Jurkat, Clone E6-1 (cell line): ENCODE measurements at places on chromosomes 16 and 17.

DNA sequence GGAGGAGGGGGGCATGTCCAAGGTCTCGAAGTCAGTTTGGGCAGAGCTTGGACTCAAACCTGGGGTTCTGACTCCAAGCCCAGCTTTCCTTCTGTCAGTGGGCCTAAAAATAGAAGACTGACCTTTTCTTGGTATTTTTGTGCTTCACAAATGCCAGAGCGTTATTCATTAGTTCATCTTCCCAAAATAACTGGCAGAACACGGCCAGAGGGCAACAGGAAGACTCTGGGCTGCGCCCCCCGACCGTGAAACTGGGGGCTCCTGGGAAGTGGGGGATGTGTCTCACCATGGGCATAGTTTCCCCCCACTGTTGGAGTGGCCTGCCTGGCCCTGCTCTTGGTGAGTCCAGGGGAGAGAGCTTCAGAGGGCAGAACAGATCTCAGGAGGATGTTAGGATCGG is 94.0 kb downstream of the SOCS1 start:
- DNase-seq: no peak

DNA sequence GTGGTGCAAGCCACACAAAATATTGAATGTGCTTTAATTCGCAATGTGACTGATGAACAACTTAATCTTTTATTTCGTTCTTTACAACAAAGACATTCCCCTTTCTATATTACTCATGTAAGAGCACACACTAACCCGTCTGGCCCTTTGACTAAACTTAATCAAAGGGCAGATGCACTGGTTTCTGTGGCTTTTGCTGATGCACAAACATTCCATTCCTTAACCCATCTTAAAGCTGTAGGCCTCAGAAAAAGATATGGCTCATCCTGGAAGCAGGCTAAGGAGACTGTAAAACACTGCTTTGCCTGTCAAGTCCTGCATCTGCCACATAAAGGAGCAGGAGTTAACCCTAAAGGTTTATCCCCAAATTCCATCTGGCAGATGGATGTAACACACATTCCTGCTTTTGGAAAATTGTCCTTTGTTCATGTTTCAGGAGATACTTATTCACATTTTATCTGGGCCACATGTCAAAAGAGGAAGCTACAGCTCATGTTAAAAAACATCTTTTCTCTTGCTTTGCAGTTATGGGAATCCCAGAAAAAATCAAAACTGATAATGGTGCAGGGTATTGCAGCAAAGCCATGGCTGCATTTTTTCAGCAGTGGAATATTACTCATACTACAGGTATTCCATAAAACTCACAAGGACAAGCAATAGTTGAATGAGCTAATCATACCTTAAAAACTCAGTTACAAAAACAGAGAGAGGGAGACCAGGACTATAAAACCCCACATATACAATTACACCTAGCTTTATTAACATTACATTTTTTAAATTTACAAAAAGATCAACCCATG is 137.2 kb downstream of the AHSP start:
- DNase-seq: no peak

DNA sequence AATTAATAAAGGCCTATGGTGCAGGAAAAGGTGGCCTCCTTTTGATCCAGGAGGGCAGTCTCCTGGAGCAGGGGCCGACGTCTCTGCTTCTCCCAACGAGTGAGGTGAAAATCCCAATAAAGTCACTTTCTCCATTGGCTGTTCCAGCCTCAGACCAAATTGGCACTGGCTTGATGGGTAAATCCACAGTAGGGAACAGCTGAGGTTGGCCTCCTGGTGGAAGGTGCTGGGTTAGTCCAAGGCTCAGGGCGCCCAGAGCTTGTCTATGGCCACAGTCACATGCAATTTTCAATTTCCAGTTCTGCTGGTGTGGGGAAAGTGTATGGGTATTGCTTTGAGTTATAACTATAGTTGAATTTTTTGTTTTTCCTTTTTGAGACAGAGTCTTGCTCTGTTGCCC is 79.0 kb downstream of the NETO2 start:
- no peak for DNase-seq

GRCh38 chr16:51540259-51540658 is 389.2 kb upstream of the SALL1 start:
- DNase-seq: no peak

- no peak for DNase-seq
Observed at GRCh38 chr16:4328046-4328781, 12.3 kb downstream of the GLIS2 start.

DNA sequence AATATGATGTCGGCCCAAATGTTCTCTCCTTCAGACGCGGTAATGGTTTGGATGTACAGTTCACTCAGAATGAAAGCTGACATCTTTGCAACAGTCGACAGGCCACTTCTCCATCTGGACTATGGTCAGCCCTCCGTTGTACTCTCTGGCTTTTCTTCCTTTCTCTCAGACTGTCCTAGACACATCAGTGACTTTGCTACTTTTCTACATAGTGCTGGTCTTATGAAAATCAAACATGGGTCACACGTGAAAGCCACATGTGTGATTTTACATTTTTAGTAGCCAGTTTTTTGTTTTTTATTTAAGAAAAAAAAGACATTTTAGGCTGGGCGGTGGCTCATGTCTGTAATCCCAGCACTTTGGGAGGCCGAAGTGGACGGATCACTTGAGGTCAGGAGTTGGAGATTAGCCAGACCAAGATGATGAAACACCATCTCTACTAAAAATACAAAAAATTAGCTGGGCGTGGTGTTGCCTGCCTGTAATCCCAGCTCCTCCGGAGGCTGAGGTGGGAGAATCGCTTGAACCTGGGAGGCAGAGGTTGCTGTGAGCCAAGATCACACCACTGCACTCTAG is 644.1 kb downstream of the KCNJ2 start:
- DNase-seq: no peak

GRCh38 chr17:67283731-67284516 is 38.9 kb upstream of the HELZ start:
- no peak for DNase-seq

GRCh38 chr17:66444031-66444430 is 141.6 kb downstream of the PRKCA start:
- no peak for DNase-seq

- DNase-seq: no peak
Observed at GRCh38 chr17:78844301-78845005, 3.8 kb upstream of the USP36 start.

DNA sequence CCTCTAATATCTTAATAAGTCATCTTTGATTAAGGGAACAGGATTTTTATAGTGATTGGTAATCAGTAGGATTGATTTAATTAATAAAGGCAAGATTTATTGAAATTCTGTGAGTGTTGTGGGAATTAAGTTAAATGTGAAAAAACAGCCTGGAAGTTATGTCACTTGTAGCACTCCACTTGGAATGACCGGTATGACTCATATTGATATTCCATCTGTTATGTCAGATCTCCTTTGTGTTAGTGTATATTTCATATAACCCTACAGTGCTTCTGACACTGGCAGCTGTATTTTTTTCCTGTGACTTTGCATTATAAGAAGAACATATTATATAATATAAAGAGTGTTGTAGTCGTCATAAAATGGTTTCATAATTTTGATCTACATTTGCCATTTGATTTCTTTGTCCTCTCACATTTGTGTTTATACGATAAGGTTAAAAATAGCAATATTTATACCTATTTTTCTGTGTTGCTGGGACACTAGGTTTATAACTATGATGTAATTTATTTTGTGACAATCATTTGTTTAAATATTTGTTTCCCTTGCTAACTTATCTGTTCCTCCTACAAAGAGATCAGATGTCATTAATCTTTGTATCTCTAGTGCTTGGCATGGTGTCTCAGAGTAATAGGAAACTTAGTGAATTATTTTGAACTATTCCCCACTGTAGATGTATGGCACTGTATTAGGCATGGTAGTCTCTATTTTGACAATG is 249.0 kb downstream of the BCAS3 start:
- no peak for DNase-seq

- no peak for DNase-seq
Observed at GRCh38 chr16:35711435-35711834, 2252.0 kb downstream of the TP53TG3F start.

- no peak for DNase-seq
Observed at GRCh38 chr16:23140107-23140506, 9.1 kb downstream of the USP31 start.

GRCh38 chr17:36544044-36544306 is 744 bp upstream of the GGNBP2 start:
- DNase-seq: no peak

DNA sequence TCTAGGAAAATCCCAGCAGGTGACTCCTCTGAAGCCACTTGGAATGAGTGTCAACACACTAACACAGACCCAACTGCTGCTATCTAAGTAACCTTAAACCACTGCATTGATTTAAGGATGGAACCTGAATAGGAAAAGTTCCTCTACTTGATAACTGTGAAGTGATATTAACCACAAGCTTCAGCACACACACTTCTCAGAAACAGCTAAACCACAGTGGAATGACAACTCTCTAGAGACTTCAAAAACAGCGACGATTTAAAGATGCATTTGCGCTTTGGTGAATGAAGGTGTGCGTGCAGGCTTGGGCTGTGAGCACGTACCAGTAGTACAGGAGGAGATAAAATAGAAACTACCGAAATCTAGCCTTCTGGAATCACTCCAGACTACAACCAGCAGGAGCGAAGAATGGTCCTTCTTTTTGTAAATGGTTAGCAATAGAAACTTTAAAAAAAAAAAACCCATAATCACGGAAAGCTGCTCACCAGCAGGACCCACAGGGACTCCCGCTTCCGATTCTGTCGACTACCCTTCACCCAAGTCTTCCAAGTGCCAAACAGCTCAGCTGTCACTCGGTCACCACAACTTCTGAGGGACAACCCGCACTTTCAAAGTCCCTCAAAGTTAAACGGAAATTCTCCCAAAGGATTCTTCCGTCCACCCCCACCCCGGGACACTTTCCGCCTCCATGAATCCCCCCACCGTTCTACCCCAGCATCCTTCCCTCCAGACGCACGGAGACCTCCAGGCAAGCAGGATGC is 137.7 kb upstream of the CORO6 start:
- peak; percentile 92 for DNase-seq

GRCh38 chr17:59401274-59401673 is 69.8 kb downstream of the YPEL2 start:
- no peak for DNase-seq

DNA sequence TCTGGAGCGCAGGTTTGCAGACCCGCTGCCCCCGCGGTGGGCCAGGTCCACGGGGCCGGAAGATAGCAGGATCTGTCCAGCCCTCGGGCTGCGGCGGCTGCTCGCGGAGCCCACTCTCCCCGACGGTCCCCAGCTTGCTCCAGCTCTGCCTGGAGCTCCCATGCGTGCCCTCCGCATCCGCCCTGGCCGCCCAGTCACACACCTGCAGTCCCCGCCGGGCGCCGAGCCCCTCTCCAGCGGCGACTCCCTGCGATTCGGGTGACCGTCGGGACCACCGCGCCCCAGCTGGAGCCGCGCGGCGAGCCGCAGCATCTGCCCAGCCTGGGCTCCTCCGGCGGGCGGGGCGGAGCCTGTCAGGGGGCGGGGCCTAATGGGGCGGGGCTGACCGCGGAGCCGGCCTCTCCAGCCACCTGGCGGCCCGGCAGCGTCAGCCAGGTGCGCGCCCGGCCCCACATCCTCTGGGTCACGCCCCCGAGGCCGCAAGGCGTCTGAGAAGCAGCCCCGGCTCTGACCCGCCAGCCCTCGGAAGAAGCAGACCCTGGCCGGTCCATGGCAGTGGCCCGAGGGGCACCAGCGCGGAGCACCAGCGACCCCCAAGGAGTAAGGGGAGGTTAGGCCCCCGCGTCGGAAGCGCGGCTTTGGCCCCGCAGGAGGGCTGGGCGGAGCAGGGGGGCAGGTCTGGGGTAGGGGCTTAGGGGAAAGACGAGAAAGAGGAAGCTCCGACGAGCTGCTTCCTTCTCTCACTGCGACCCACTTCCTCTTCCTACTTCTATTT is at the start of gene PIK3R5:
TSS of gene PIK3R5 (minus strand) at position 314 of the 775 bp plus-strand sequence. CDS start 54,213 bp downstream, outside the sequence.
- peak; percentile 40 for DNase-seq

- no peak for DNase-seq
Observed at GRCh38 chr17:58932956-58933355, 173.7 kb downstream of the TRIM37 start.

- no peak for DNase-seq
Observed at GRCh38 chr16:85532147-85532546, 81.0 kb upstream of the GSE1 start.

DNA sequence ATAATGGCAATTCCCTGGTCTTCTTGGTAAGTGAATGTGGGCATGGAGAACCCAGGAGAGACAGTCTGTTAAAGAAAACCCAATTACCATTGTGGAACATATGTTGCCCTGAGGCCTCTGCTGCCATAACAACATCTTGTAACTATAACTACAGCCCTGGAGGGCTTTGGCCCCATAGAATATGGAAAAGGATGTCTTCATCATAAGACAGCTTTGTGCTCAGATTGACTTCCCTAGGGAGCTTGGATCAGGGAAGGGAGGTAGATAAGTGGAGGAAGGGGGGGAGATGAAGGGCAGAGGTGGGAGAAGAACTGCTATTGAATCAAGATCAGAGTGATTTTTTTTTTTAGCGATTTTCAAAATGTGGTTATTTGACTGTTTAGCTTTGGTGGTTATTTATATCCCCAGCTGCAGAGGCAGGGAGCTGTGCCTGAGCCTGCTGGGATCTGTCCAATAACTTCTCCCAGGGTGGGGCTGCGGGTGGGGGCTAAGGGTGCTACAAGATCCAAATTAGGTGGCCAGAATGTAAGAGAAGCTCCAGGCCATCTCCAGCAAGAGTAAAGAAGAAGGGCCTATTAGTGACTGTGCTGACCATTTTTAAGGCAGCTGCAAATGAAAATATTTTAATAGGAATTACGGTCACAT is 5.3 kb upstream of the KAT7 start:
- peak; percentile 38 for DNase-seq

GRCh38 chr17:27247071-27247957 is 46.6 kb upstream of the WSB1 start:
- DNase-seq: no peak

DNA sequence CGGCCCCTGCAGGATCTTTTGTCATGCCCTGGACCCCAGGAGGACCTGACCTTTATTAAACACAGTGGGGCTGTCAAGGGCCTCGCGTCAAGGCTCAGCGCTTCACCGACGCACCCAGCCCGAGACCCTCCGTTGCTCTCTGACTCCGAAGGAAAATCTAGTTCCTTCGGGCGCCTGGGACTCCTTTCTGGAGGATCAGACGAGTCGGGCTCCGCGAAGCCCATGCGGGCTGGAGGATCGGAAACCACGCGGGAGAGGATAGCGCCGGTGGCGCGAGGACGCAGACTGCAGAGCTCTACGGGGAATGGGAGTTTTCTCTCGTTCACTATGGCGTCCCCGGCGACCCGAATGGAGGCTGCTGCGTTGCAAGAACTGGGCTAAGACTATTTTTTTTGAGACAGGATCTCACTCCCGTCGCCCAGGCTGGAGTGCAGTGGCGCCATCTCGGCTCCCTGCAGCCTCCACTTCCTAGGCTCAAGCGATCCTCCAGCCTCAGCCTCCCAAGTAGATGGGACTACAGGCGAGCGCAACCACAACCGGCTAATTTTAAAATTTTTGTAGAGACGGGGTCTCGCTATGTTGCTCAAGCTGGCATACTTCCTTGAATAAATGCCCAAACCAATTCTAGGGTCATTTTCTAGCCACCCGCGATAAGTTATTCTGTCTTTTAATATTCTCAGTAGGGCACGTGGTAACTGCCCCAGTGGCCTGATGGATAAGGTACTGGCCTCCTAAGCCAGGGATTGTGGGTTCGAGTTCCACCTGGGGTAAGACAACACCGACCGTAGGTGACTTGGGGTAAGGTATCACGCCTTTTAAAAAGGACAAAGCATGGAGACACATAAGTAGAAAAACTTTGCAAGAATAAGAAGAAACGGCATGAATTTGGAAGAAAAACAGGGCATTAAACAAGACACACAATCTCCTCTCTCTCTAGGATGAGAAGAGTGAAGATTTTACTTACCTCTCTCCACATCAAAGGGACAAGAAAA is 5.5 kb downstream of the OR1F1 start:
- DNase-seq: no peak

GRCh38 chr16:13902677-13903076 is 17.3 kb upstream of the ERCC4 start:
- no peak for DNase-seq

- no peak for DNase-seq
Observed at GRCh38 chr16:11045846-11046245, 101.5 kb downstream of the CLEC16A start.
